ENCODE measurements at places on chromosomes 3 and 15.

DNA sequence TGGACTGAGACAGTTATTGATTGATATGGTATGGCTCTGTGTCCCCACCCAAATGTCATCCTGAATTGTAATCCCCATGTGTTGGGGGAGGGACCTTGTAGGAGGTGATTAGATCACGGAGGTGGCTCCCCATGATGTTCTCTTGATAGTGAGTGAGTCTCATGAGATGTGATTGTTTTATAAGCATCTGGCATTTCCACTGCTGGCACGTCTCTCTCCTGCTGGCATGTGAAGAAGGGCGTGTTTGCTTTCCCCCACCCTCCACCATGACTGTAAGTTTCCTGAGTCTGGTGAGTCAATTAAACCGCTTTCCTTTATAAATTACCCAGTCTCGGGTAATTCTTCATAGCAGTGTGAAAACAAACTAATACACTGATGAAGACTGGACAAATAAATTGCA lies 105.6 kb upstream of the MELTF start:
- no peak for DNase-seq

- DNase-seq = no peak
Measured at GRCh38 chr3:171936191-171936841, 93.2 kb downstream of the TMEM212 start.

DNA sequence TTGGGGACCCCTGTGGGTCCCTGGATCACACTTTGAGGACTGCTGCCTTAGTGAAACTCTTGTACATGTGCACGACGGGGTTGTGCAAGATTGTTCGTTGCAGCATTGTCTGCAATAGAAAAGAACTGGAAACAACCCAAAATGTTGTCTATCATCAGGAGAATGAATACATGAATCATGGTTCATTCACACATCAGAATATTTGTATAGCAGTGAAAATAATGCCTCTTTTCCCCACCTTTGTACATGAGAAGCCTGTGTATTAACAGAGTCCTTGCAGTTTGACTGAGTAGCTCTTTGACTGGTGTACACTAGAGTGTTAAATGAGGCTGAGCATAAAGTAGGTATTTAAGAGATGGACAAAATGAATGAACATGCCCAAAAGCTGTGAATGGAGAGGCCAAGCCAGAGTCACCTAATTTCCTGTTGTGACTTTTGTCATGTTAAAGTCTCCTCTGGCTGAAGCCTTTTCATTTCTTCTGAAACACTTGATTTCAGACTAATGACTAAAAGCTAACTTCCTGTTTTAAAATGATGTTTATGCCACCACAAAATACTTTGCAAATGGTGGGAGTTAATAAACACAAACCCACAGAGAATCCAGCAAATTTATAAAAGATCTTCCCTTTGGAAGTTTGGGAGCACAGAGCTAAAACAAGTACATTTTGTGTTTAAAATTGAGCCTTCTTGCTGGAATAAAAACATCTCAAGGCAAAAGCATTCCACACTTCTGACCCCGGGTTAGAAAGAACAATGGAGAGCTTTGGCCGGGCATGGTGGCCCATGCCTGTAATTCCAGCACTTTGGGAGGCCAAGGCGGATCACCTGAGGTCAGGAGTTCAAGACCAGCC lies 20.6 kb upstream of the USP3 start:
- no peak for DNase-seq

- no peak for DNase-seq
Measured at GRCh38 chr15:67501836-67502461, 19.0 kb upstream of the C15orf61 start.

GRCh38 chr3:175398676-175399075 lies 539.5 kb downstream of the NAALADL2 start:
- no peak for DNase-seq

DNA sequence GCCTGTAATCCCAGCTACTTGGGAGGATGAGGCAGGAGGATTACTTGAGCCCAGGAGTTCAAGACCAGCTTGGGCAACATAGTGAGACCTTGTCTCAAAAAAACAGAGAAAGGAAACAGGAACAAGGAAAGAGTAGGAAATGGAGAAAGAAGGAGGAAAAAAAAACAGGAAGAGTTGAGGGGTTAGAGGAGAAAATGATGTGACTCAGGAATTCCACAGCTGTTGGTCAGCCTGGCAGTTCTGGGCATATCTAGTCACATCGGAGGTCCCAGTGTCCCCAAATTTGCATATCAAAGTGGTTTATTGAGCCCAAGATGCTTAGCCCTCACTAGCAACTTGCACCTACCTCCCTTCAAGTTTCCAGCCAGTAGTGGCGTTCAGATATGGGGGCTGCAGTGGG lies 18.8 kb upstream of the JMJD7 start:
- DNase-seq = no peak

- DNase-seq = no peak
Measured at GRCh38 chr15:31273258-31273941, 53.2 kb upstream of the KLF13 start.

GRCh38 chr3:134753999-134754742 lies 40.9 kb upstream of the EPHB1 start:
- DNase-seq = no peak

DNA sequence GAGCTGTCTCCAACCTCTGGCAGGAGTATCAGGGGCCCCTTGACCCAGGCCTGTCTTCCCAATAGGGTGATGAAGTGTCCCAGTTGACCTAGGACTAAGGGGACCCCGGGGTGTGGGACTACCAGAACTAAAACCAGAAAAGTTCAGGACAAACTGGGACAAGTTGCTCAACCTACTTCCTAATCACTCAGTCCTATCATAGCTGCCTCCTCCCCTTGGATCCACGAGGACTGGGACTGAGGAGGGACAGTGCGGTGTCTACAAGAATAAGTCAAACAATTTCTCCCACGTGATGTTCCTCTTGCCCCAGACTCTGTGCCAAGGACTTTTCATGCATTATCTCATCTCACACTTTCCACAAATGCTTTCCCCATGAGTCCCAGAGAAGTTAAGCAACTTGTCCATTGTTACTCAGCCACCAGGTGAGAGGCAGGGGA lies 49.4 kb upstream of the SLCO2A1 start:
- DNase-seq = no peak

- no peak for DNase-seq
Measured at GRCh38 chr3:158105710-158106253, 438 bp downstream of the SHOX2 start.

DNA sequence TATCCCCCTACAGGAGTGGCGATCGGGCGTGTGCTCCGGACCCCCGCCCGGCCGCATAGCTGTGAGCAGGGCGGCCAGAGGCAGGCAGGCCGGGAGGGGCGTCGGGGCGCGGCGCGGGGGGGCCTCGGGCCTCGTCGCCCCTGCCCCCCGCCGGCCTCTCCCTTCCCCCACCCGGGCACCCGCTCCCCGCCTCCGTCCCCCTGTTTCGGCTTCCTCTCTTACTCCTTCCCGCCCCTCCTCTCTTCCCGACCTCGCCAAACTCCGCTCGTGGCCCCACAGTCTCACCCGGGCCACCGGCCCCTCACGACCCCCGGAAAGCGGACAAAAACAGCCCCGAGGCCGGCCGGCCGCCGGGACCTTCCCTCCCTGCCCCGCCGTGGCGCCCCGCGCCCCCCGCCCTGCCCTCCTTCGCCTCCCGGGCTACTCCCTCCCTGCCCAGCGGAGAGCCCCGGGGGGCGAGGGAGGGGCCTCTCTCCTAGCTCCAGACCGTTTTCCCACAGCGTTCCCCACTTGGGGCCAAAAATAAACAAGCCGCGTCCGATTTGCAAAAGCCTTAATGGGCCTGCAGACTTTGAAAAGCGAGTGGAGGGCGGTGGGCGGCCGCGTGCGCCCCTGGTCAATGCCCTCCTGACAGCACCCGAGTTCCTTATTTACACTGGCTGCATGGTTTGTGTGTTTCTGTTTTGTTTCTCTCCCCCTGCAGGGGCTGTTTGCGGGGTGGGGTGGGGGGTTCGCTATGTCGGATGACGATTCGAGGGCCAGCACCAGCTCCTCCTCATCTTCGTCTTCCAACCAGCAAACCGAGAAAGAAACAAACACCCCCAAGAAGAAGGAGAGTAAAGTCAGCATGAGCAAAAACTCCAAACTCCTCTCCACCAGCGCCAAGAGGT lies 1.0 kb downstream of the UBE2E1 start:
- no peak for DNase-seq

DNA sequence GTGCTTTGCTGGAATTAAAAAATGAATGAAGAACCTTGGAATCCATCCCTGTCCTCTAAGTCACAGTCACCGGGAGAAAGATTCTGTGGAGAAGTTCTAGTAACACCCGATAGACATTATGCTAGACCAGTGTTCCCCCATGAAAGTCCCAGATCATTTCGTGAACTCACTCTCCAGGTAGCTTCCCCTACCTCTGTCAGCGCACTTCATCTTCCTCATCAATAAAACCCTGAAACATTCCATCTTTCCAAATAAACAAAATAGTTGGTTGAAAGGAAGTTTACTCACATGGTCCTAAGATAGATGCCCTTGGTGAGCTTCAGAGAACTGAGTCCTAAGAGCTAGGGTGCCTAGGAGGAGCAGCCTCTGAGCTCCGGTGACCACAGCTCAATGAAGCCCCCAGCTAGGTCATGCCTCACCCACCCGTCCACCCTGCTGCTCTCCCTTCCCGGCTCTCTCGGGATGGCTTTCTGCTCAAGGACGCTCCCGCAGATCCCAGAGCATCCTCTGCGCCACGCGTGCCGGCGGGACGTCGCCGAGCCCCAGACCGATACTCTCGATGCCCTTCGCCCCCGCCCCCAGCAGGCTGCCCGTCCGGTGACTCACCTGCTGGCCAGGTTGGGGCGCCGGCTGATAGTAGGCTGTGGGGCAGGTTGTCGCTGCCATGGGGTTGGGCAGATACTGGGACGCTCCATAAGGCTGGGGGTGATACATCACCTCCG lies 776 bp downstream of the VGLL3 start:
- DNase-seq = no peak

DNA sequence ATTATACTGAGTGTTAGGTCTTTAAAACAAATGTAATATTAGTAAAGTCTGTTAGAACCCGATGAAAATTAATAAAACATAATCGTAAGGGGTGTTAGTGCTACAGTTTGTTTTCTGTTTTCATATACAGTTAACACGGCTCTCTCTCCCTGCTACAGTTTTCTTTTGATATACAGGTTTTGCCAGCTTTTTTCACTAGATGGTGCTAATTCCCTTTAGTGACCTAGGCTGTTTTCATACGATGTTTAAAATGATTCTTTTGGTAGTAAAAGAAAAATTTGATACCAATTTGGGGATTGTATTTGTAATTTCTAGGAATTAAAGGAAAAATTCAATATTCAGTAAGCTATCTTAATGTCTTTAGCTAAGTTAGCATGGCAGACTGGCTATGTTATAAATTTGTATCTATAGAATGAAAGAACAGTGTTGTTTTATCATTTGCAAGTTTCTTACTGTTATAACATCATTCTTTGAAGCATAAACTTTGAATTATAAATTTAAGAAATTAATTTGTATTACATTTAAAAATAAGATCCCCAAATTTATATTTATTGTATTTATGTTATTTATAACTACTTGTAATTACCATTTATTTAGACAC lies 11.5 kb downstream of the APH1B start:
- no peak for DNase-seq

- no peak for DNase-seq
Measured at GRCh38 chr3:98921957-98922356, 20.5 kb upstream of the DCBLD2 start.

GRCh38 chr3:188926111-188926510 lies 245.7 kb upstream of the TPRG1 start:
- DNase-seq = no peak

- DNase-seq = no peak
Measured at GRCh38 chr15:89389841-89390603, 55.4 kb upstream of the POLG start.

GRCh38 chr3:114730397-114730796 lies 416.7 kb downstream of the ZBTB20 start:
- no peak for DNase-seq

Data from cortex of kidney (tissue), 1 donor.